ENCODE measurements at places on chromosomes 5 and 9. TPM values are rescaled to one million over a fixed set of nuclear protein-coding genes. Genes with fewer than 3 reads are reported as not detected.

DNA sequence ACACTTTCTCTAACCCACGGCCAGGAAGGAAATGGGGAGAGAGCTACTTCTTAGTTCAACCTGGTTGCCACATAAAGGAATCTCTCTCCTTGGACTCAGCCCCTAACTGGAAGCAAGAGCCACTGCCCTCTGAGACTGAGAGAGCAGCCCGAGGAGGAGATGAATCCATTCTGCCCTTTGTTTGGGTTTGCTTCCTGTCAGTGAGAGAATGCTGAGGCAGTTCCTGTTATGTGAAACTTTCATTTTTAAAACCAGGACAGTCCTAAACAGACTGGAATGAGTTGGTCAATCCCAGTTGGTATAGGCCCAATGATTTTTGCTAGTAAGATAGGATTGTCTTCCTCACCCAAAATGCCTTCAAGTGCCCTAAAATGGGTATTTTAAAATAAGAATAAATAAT is 205.1 kb downstream of the NTRK2 start:
- DNase-seq = no peak

PCDHA10 gene
- 0.79 TPM for total RNA-seq

DNA sequence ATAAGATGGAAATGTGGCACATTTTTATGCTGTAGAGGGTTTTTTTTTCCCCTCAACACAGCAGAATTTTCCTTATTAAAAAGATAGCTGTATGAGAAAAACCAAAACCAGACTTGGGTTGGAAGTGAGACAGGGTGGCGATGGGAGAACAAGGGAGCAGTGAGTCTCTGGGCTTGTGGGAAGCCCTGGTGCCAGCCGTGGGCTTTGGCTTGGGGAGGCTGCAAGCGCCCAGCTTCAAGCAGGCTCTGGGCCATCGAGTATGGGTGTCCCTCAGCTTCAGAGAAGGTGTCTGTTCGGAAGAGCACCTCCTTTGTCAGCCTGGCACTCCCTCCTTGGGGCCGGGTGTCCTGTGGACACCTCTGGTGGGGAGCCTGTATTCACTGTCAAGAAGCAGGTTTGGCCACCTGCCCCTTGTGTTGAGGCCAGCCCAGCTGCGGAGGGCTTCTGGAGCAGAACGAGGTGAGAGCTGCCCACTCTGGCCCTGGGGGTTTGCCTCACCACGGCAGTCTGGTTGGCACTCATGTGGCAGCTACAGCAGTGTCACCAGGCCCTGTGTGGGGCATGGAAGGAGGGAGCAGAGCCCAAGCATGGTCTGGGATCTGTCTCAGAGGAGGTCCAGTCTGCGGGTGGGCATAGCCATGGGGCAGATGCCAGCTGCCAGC is 37.6 kb upstream of the ANGPTL2 start:
- DNase-seq = no peak

GRCh38 chr9:119844431-119844830 is 475.2 kb upstream of the BRINP1 start:
- DNase-seq = no peak

CDH10 gene
- total RNA-seq = not detected
